Activated T-cell treated with anti-CD3 and anti-CD28 coated beads, Interleukin-2, amount 50 U/mL, for 72 hours (primary cell): ENCODE measurements at places on chromosomes 3 and 15. TPM values are rescaled to one million over a fixed set of nuclear protein-coding genes. Genes with fewer than 3 reads are reported as not detected.

DNA sequence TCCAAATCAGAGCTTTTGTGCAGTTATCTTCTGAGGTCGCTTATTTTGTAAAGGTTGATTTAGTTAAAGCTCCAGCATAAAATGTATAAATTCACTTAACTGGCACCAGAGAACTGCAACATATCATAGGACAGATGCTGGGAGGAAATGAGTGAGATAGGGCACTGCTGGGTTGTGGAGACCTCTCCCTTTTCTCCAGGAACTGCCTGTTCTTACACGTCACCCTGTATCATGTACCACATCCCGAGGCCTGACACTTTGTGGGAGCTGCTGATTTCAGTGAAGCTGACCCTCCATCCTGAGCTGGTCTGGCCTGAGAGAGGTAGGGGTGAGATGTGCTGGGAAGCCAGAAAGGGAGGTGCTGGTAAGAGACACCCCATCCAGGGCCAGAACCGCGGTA lies 213.8 kb upstream of the FEZF2 start:
- no peak for DNase-seq

DNA sequence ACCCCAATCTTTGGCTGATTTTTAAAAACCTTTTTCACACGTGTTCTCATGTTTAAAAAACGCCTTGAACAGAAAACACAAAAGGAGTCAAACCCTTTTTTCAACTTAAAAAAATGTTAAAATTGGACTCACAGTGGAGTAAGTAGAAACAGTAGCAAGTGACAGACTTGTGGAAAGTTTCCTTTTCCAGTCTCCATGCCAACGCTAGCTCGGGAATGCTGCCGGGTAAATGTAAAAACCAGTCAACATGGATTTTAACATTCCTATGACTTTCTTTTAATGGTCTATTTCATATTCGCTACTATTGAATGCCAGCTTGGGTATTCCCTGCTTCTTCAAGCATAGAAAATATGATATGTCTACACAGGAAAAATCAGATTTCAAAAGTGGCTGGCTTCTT lies 1.6 kb upstream of the PROK2 start:
- no peak for DNase-seq

Gene BLM
- 101 TPM for total RNA-seq

- DNase-seq: no peak
These were observed 244.1 kb upstream of the SEMA6D start for GRCh38 chr15:47473106-47473725.

Gene SCN5A
- 0.05 TPM for total RNA-seq

Gene MYZAP
- total RNA-seq: not detected

DNA sequence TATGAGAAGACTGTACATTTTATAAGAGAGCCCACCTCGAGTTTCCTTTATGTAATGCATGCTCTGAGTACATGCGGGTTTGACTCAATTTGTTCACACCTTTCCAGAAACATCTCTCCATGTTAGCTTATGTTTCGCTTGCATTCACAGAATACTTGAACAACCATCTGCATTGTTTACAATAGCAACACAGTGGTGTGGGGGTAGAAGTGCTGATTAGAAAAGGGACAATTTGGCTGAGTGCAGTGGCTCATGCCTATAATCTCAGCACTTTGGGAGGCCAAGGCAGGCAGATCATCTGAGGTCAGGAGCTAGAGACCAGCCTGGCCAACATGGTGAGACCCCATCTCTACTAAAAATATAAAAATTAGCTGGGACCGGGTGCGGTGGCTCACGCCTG lies 60.9 kb downstream of the NCEH1 start:
- no peak for DNase-seq

DNA sequence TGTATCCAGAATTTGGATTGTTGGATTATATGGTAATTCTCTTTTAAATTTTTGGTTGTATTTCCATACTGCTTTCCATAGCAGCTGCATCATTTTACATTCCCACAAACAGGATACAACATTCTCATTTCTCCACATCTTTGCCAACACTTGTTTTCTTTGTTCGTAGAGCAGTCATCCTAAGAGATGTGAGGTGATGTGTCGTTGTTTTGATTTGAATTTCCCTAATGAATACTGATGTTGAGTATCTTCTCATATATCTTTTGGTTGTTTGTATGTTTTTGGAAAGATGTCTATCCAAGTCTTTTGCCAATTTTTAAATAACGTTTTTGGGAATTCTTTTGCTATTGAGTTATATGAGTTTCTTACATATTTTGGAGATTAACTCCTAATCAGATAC lies 93.6 kb downstream of the GMNC start:
- DNase-seq: no peak

Gene PRSS50
- 0.07 TPM for total RNA-seq

GRCh38 chr3:79297245-79297960 lies 470.4 kb downstream of the ROBO1 start:
- DNase-seq: no peak

- DNase-seq: peak; percentile 84
These were observed at the start of gene CELSR3 for GRCh38 chr3:48662753-48663488. CELSR3 (minus strand) TSS chr3:48662886; CDS start chr3:48662634, 252 bp downstream.

- no peak for DNase-seq
These were observed 671 bp upstream of the DCUN1D1 start for GRCh38 chr3:182981038-182981380.

Gene NANOGP8
- not detected for total RNA-seq

- DNase-seq: no peak
These were observed 191.7 kb upstream of the GADL1 start for GRCh38 chr3:31086148-31086547.

GRCh38 chr3:76369170-76369569 lies 583.8 kb upstream of the ZNF717 start:
- DNase-seq: no peak

GRCh38 chr3:38560996-38561717 lies 65.0 kb downstream of the EXOG start:
- no peak for DNase-seq

- peak; percentile 1 for DNase-seq
These were observed 106.1 kb upstream of the COL8A1 start for GRCh38 chr3:99532246-99532645.

Gene LTF
- total RNA-seq: not detected

GRCh38 chr3:150286390-150287147 lies 121.5 kb upstream of the TSC22D2 start:
- DNase-seq: peak; percentile 1

DNA sequence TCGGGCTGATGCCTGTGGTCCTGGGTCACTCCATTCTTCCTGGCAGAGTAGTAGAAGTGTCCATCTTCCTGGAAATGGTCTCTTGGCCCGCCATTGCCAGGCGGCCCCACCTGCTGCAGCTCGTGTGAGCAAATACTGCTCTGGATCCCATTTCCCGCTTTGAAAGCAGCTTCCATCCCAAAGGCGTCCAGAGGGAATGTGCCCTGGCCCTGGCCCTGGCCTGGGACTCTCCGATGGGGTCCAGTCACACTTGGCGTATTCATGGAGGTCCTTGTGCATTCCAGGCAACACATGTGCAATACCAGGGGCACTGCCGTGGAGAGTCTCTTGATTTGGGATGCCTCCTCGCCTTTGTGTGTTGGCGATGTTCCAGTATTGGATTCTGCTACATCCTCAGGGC lies 111.1 kb downstream of the SNRPN start:
- no peak for DNase-seq

Gene RAB27A
- 203 TPM for total RNA-seq

DNA sequence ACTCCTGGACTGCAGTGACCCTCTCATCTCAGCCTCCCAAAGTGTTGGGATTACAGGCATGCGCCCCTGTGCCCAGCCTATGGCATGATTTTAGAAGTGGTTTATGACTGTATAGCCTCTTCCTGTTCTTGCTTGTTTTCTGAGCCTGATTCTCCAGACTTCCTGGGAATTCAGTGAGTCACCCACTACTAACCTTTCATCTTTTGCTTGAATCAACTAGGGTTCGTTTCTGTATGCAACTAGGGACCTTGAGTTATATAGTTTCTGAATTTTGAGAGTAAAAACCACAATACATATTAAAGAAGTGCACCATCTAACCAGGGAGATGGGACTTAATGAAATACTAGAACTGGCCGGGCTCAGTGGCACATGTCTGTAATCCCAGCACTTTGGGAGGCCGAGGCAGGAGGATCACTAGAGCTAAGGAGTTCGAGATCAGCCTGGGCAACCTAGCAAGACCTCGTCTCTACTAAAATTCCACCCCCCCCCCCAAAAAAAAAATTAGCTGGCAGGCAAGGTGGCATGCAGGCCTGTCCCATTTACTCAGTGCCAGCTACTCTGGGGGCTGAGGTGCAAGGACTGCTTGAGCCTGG lies 76.0 kb downstream of the ZNF609 start:
- DNase-seq: peak; percentile 15
